A172 (cell line): ENCODE measurements at places on chromosomes 4 and X.

- DNase-seq, result no peak
Measured at GRCh38 chrX:33062041-33062440, 149.3 kb downstream of the DMD start.

DNA sequence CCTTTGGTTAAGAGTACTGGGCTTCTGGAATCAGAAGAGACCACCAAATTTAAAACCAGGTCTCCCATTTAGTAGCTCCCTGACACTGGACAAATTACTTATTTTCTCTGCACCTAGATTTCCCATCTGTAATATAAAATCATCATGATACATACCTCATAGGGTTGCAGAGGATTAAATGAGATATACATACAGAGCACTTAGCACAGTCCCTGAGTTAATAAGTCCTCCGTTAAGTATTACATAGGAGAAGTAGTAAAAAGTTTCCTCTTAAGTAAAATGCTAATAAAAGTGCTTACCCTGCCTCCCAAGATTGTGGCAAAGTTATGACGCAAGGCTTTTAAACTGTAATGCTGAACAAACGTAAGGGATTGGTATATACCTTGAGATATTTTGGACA is 539 bp upstream of the CHIC1 start:
- DNase-seq, result no peak

- DNase-seq, result peak; percentile 10
Measured at GRCh38 chrX:38045538-38046096, 39.3 kb downstream of the SYTL5 start.

- no peak for DNase-seq
Measured at GRCh38 chrX:29229802-29230201, 642.6 kb downstream of the IL1RAPL1 start.

DNA sequence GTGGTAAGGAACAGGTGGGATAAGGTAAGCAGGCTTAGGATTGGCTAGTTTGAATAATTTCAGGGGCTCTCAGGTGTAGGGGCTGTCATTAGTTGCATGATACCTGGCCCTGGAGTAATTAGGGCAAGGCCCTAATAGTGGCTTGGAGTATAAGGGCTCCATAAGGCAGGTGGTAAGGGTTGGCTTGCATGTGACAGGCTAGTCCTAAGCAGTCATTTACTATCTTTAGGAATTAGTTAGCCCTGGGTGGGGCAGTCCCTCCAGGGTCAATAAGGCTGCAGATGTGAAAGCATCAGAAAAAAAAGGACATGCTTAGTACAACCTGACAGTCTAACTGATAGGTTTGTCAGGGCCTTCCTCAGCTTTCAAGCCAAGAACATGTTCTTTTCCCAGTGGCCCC is 7.8 kb upstream of the TMPRSS11D start:
- no peak for DNase-seq

GRCh38 chr4:8860096-8860891 is 11.3 kb downstream of the HMX1 start:
- DNase-seq, result no peak

DNA sequence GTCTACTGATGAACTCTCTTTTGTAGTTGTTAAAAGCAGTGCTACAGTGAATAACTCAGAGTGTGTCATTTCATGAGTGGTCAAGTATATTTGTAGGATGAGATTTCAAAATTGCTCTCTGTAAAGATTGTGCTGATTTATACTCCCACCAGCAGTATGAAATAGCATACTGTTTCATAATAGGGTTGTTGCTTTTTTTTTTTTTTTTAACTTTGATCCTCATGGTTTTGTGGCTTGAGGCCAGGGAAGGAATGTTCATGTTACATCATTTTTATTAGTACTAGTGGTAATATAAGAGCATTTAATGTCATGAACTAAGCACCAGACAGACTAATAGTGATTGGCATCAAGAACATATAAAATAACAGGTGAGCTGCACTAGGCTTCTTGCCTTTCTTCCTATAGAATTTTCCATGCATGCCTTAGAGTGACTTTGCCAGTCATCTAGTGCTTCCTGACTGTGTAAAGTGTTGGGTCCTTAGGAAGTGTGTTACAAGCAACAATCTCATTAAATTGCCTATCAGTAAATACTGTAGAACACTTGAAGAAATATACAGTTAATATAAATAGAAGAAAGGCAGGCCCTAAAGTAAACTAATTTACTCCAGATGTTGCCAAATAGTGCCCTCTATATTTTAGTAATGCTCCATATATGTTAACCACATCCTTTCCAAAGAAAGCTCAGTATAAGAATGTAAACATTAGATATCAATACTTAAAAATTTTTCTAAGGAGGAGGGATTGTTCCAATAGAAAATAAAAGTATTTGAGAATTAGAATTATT is 38.6 kb upstream of the MSMO1 start:
- DNase-seq, result no peak

DNA sequence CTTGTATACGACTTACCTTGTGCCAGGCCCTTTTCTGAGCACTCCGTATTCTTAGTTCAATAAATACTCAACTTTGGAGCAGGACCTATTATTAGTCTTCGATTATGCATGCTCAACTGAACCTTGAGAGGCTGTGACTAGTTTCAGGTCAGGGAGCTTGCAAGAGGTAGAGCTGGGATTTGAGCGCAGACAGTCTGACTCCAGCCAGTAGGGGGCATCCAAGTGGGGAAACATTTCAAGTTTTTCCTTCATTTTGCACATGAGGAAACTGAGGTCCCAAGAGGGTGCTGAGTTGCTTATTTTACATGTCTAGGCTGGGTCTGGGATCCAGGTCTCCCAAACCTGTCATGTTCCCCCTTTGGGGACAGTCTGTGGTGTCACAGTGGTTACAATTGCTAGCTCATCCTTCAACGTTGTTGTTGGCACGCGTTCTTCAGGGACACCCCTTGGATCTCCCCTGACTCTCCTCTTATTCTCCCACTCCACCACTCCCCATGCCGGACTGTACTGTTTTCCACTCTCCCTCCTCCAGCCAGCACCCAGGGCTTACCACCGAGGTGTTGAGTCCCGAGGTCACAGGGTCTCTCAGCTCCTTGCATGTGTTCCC is 6.7 kb upstream of the PRICKLE3 start:
- DNase-seq, result no peak

GRCh38 chrX:106875151-106875550 is 28.0 kb downstream of the RIPPLY1 start:
- no peak for DNase-seq

GRCh38 chr4:147853706-147854105 is 121.8 kb downstream of the ARHGAP10 start:
- no peak for DNase-seq

- no peak for DNase-seq
Measured at GRCh38 chrX:101999644-102000539, 68.1 kb upstream of the ZMAT1 start.

GRCh38 chr4:15262396-15262795 is 165.4 kb upstream of the C1QTNF7 start:
- peak; percentile 8 for DNase-seq

DNA sequence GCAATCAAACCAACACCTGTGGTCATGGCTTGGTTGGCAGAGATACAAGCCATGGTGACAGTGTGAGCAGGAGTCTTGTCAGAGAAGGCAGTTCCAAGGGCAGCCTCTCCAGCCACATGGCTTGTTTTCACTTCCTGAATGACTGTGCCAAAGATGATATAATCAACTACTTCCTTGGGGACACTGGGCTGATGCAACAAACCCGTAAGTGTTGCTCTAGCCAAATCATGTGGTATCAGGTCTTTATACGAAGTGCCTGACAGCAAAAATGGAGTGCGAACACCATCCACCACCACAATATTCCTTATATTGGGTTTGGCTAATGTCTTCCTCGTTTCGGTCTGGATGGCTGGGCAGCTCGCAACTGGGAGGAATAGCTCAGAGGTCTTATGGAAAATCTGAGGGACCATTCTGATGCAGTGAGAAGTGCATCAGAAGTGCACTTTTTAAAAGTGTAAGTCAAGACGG is 922.0 kb downstream of the NLGN4X start:
- DNase-seq, result no peak

DNA sequence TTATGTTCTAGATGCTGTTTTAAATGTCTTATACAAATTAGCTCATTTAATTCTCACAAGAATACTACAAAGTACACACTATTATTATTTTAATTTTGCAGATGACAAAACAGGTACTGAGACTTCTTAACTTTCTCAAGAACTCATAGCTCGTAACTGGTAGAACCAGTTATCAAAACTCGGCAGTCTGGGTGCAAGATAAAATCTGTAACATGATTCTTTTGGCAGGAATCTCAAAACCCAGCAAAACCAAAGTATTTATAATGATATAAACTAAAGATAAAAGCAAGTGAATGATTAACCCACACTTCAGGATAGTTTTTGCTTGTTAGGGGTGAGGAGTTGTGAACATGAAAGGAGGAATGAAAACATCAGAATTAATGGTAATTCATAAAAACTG is 27.6 kb downstream of the CLNK start:
- no peak for DNase-seq

DNA sequence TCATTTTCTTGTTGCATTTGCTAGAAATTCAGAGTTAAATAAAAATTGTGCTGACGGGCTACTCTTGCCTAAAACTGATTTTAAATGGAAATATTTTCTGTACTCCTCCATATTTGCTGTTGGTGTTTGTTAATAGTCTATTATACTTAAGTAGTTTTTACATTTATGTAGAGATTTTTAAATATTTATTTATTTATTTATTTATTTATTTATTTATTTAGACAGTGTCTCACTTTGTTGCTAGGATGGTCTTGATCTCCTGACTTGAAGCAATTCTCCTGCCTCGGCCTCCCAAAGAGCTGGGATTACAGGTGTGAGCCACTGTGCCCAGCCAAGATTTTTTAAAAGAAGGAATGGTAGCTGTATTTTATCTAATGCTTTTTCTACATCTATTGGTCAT is 68.1 kb downstream of the TMEM164 start:
- DNase-seq, result no peak

- DNase-seq, result no peak
Measured at GRCh38 chr4:48119646-48120045, 14.4 kb downstream of the TXK start.

DNA sequence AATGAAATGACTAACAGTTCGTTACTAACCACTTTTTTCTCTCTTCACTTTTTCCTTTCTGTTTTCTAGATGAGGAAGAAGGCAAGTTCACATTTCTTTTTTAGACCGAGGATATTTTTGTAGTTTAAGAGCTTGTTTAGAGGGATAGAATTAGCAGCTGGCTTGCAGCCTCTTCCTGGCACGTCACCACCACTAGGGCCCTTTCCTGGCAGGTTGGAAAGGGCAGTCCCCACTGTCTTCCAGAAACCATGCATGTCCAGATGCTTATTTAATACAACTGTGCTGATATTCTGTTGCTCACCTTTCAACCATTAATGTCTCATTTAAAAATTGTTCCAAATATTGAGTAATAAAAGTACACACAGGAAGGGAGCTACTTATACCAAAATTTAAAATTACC is 209.5 kb upstream of the PACRGL start:
- DNase-seq, result no peak

GRCh38 chrX:11766487-11766886 is 8.4 kb downstream of the MSL3 start:
- no peak for DNase-seq

- no peak for DNase-seq
Measured at GRCh38 chr4:38242822-38243387, 282.7 kb downstream of the PTTG2 start.

DNA sequence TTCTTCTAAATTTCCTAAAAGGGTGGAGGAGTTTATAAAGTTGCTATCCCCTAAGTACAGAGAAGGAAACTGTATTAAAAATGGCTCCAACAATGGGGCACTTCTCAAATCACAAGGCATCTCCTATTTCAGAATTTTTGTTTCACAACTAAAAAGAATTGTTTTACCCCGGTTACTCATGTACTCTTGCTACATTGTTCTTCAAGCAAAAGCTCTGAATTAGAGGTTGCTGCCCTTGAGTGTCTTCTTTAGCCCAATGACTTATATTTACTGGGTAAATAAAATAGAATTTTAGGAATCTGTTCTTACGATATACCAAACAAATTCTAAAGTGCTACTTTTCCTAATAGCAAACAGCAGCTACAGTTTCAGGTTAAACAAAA is 67.5 kb downstream of the PPEF2 start:
- DNase-seq, result no peak

GRCh38 chr4:16757080-16757521 is 141.3 kb downstream of the LDB2 start:
- no peak for DNase-seq

DNA sequence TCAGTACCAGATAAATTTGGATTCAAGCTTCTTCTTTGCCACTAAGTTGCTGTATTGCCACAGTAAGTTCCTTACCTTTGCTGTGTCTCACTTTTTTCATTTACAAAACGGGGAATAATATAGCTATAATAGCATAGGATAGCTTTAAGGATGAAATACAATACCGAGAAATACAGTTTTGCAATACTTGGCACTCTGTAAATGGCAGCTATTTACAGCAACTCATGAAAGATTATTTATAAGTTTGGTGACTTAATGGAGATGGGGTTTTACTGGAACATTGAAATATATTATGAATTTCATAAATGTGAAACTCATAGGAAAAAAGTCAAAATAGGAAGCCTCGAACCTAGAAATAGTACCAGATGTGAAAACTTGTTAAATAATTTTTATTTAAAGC is 27.6 kb downstream of the ANXA10 start:
- no peak for DNase-seq

GRCh38 chrX:10636337-10636736 is 16.0 kb upstream of the MID1 start:
- peak; percentile 74 for DNase-seq

GRCh38 chr4:187598196-187598595 is 397.4 kb upstream of the ZFP42 start:
- DNase-seq, result no peak

- DNase-seq, result no peak
Measured at GRCh38 chr4:123748806-123749205, 352.2 kb downstream of the SPRY1 start.

- DNase-seq, result no peak
Measured at GRCh38 chr4:66330125-66330524, 659.8 kb upstream of the EPHA5 start.

- DNase-seq, result no peak
Measured at GRCh38 chrX:120741452-120741851, 111.6 kb upstream of the C1GALT1C1 start.

DNA sequence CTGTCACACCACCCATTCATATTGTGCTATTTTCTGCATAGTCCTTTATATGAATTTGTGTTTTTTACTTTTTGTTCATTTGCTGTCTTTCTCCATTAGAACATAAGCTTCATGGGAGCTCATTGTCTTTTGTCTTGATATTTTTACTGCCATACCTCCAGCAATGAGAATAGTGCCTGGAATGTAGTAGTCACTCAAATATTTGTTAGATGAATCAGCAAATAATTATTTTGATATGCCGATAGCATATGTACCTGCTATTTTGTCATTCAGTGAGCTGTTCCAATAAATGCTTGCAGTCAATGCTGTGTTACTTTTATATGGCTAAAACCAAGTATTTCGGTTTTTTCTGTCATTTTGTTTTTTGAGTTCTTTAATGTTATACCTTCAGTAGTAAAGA is 43.5 kb upstream of the SLC25A31 start:
- DNase-seq, result peak; percentile 35

- peak; percentile 62 for DNase-seq
Measured at GRCh38 chrX:44400588-44400987, 57.1 kb upstream of the EFHC2 start.

DNA sequence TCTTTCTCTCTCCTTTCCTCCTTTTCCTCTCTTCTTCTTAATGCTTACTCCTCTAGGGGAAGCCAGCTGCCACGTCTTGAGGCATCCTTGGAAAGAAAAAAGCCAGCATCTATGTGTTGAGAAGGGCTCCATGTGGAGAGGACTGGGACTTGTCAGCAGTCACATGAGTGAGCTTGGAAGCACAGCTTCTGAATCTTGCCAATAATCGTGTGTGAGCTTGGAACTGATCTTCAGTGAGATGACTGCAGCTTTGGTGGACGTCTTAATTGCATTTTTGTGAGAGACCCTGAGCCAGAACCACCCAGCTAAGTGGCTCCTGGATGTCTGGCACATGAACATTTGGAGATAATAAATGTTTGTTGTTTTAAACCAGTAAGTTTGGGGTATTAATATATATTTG is 371.7 kb downstream of the SLITRK2 start:
- no peak for DNase-seq
